C1 segment of cervical spinal cord (tissue), 14 donors: ENCODE measurements at places on chromosomes 7 and 10.

DNA sequence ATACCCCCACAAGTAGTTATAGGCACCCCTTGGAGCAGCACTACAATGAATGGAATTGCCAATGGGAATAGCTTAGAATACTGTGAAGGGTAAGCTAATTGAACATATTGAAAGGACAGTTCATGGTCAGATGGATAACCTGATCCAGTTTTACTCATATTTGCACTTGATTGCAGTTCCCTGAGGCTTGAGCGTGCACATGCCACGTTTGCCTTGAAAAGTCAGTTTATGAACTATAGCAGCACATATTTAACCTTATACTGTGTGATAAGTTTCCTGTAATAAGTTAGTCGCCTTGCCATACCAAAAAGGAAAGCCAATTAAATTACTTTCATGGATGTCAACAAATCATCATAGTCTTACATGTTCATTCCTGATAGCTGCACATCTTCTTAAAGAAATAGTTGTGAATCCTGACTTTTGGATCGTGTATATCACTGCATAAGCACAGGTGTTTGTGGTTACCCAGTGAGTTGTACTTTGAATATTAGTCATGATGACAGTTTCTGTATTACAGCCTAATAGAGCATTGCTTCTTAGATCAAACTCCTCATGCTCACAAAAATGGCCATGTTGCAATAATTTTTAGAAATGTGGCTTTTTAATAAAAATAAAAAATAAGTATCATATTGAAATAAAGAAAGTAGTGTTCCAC, 21.6 kb downstream of the DNTT start:
- DNase-seq = no peak

- no peak for DNase-seq
Observed at GRCh38 chr10:126109893-126110292, 213.5 kb downstream of the FANK1 start.

DNA sequence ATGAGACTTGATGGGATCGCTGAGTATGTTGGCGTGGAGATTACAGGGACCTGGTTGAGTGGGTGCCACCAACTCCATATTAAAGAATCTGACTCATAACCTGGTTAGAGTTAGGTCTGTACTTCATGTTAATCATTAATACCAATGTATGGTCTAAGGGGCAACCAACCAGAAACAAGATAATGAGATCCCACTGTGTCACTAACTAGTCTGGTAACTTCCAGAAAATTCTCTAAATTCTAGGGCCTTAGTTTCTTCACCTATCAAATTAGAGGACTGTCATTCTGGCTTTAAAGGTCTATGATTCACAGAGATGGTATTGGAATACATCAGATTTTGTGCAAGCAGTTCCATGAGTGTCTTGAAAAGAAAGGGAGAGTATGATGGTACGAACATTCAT, 102.2 kb downstream of the SNX10 start:
- no peak for DNase-seq

- no peak for DNase-seq
Observed at GRCh38 chr7:143320620-143321019, 4.7 kb downstream of the CLCN1 start.

GRCh38 chr10:516764-517163, 172.7 kb downstream of the DIP2C start:
- no peak for DNase-seq

DNA sequence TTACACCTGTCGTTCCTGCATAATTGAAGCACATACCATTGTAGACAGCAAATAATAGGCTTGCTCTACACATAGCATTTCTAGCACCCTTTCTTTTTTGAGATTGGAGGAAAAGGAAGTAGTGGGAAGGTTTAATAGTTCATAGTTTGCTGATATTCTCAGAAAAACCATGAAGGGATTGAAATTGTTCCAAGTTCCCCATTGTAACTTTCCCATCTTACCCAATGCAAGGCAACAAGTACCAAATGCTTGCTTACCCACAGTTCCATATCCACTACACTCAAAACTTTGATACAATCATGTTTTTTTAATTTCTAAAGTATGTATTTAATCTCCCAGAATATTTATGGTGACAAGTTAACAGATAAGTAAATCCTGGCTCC, 13.8 kb downstream of the CYP3A5 start:
- DNase-seq = no peak

- DNase-seq = no peak
Observed at GRCh38 chr7:151249732-151250072, 1.2 kb upstream of the SMARCD3 start.

- no peak for DNase-seq
Observed at GRCh38 chr7:95976369-95977060, 204.2 kb downstream of the DYNC1I1 start.

GRCh38 chr10:94500063-94500462, 45.5 kb upstream of the HELLS start:
- DNase-seq = no peak

- DNase-seq = no peak
Observed at GRCh38 chr7:29996321-29996720, 6.7 kb upstream of the SCRN1 start.

DNA sequence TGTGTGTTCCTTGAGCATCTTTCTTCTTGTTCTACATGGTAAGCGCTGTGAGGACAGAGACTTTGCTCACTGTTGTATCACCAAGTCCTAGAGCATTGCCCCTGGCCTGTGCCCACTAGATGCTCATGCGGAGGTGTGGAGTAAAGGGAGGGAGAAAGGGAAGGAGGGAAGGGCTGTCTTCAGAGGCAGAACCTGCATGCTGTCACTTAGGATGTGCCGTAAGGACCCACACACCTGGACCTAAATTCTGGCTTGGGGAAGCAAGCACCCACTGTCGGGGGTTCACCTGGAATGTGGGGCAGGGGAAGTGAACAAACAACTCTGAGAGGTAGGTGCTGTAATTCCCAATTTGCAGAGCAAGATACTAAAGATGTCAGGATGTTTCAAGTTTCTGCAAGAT, 129.5 kb downstream of the PTPN20 start:
- DNase-seq = no peak

DNA sequence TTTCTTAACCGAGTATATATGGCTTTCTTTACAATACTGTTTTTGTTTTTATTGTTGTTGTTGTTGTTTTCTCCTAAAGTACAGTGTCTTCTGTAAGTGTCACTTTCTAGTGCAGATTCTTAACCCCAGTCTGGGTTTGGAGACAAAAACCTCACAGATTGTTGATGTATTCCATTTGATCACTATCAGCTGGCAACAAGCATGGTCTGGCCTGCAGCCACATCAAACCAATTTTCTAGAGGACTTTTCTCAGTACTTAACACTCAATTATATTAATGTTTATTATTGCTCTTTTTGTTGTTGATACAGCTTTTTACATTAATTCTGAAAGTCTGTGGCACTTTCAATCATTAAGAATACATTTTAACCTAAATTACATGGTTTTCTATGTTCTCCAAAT, 17.1 kb downstream of the LRRN3 start:
- no peak for DNase-seq

DNA sequence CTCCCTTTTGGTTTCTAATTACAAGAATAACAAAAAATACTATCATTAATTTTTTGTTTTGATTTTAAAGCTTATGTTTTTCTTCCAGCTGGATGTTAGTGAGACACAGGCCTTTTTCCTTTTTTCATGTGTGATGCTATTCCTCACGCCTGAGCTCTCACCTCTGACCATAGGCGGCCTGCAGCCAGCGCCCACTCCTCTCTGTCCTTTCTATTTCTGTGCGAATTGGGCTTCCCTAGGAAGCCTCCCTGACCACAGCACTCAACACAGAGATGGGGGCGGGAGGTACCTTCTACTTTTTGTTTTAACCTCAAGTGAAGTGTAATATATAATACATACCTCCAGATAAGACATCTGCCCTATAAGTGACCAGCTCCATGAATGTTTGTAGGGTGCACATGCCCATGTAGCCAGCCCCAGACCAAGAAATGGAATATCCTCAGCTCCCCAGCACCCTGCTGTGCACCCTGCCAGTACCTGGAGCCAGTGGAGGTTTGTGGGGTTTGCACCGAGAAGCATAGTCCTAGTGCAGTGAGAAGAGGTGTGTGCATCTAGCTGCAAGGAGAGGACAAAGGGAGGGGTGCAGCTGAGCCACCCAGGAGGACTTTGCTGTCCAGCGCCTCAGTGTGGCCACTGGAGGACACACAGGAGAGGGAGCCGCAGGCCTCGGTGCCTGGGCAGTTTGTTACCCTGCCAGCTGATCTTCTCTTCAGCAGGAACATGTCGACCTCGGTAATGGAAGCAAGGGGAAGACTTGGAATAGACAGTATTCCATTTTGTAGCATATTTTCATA, 38.5 kb downstream of the BNIP3 start:
- no peak for DNase-seq

GRCh38 chr10:69819716-69820506, 18.2 kb downstream of the COL13A1 start:
- DNase-seq = no peak

- DNase-seq = no peak
Observed at GRCh38 chr7:130513447-130513846, 21.6 kb downstream of the MEST start.

DNA sequence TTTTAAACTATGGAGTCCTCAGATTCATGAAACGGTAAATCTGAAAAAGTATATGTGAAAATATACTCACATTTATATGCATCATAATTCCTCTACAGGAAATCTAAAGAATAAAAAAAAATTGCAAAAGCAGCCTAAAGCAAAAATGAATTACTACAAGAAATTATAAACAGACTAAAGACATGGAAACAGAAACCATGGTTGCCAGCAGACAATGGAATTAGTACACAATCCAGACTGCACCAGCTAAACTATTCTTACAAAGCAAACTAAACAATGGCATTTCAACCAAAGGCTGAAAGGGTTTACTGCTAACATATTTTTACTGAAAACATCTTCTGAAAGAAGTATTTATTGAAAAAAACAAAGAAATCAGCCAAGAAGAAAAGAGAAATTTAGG, 51.6 kb downstream of the COL28A1 start:
- DNase-seq = no peak

GRCh38 chr10:91163269-91163868, 57.1 kb upstream of the PCGF5 start:
- no peak for DNase-seq

- DNase-seq = no peak
Observed at GRCh38 chr7:15765753-15766152, 79.3 kb upstream of the MEOX2 start.

- DNase-seq = no peak
Observed at GRCh38 chr10:72133517-72133916, 45.2 kb upstream of the SPOCK2 start.

DNA sequence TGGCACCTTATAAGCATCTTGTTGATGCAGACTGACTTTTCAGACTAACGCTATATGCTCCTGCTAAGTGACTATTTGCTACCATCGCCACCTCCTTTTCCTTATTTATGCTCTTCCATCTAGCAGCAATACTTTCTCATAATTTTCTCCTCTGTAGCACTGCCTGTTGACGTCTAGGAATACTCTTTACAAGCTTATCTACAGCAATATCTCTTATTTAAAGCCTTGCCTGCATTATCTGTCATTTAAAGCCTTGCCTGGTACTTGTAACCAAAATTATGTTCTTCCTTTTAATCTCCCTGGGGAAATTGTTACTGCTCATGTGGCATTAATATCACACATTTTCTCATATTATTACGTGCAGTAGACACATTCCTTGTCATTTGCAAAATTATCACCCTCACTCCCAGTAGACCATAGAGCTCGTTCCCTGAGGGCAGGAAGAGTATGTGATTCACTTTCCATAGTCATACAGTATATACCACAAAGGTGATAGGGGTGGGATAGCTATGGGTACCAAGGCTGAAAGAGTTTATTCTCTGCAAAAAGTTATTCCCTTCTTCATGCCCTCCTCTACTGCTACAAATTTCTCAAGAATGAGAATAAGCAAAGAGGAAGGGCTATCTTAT, 359.7 kb upstream of the PCDH15 start:
- DNase-seq = no peak

DNA sequence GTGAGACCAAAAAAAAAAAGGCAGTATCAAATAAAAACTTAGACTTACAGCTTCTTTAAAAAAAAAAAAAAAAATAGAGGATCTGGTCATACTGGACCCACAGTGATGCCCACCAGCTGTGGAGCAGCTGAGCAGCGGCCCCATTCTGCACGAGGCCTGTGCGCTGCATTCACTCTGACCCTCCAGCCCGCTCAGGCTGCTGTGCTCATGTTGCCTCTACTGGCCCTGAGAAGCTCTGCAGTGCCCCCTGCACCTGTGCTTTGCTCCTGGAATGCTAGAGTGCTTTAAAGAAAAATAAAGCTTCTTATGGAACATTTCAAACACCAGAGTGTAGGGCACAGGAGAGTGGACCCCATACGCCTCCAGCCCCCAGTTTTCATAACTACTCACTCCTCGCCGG, 33.2 kb downstream of the TMEM120A start:
- no peak for DNase-seq

DNA sequence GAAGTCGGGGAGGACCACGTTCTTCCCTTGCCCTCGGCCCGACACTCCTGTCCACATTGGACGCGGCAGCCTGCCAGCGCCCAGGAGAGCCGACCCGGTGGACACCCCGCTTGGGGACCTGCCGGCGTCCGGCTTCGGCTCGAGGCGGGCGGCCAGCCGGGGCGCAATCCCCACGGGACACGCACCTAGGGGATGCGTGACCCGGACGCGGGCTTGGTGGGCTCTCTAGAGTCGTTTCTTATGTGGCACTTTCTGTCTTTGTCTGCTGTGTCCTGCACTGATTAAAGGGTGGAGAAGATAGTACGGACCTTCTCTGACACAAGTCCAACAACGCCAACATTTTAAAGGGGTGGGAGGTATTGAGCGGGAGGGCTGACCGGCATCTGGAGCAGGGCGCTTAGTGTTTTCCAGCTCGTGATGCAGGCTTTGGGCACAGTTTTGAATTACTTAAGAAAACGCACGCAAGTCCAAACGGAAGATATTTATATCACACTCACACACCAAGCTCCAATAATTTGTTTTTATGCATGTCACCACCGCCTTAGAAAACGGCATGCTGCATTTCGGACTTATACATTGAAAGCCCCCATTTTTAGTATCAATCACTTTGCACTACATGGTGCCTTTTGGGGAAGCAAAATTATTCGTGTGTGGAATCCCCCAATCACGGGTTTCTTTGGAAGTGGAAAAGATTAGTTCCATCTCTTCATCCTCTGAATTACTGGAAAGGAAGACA, 3.9 kb upstream of the SPAG6 start:
- DNase-seq = no peak

- no peak for DNase-seq
Observed at GRCh38 chr7:81284576-81284975, 365.7 kb upstream of the SEMA3C start.

- DNase-seq = no peak
Observed at GRCh38 chr7:121954803-121955202, 81.8 kb downstream of the PTPRZ1 start.

DNA sequence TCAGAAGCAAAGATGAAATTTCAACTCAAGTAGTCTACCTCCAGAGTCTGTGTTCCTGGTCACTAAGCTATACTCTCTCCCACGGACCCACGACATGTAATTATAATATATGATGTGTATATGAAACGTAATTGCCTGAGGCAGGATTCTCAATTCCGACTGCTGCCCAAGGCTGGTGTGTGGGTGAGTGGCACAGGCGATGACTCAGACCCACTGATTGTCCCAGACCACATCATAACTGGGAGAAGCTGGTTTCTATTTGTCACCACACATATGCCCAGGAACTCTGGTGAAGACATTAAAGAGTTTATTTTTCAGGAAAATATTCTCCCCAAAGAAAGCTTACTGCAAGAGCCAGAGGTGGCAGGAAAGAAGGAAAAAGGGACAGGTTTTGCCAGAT, 219.3 kb downstream of the JAZF1 start:
- DNase-seq = no peak
